ENCODE measurements at places on chromosomes 3 and 15. TPM values are rescaled to one million over a fixed set of nuclear protein-coding genes. Genes with fewer than 3 reads are reported as not detected.

The HESX1 gene
- total RNA-seq = 0.48 TPM

The SYNPR gene
- total RNA-seq = not detected

The TRMT10C gene
- total RNA-seq = 27.2 TPM

GRCh38 chr3:135383301-135383700 lies 582.2 kb upstream of the PPP2R3A start:
- H3K4me1 ChIP-seq = no peaks in the 10 kb centered on the region
- no peak for DNase-seq
- no peak overlapping the region for H3K4me3 ChIP-seq
- no peak overlapping the region for H3K27ac ChIP-seq
- no peaks in the 10 kb centered on the region for H3K36me3 ChIP-seq

DNA sequence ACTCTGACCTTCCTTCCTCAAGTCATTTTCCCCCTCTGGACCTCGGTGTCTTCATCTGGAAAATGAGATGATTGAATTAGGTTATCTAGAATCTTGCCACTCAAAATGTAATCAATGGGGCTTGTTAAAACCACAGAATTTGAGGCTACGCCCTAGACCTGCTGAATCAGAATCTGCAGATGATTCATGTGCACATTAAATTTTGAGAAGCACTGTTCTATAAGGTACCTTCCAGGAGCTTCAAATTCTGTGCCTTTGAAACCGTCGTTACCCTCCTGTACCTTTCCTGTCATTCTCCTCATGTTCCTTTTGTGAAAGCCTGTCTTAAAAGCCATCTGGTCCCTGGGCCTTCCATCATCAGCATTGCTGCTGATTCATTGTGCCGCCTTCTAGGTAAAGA lies 172.4 kb upstream of the TOPAZ1 start:
- H3K27ac ChIP-seq = no peak overlapping the region
- H3K27me3 ChIP-seq = no peaks in the 10 kb centered on the region
- H3K4me1 ChIP-seq = no peaks in the 10 kb centered on the region
- H3K36me3 ChIP-seq = no peaks in the 10 kb centered on the region
- H3K4me3 ChIP-seq = no peak overlapping the region

- H3K36me3 ChIP-seq = no peaks in the 10 kb centered on the region
- H3K27ac ChIP-seq = no peak overlapping the region
- no peak for DNase-seq
- H3K27me3 ChIP-seq = no peaks in the 10 kb centered on the region
- H3K4me3 ChIP-seq = no peak overlapping the region
- no peaks in the 10 kb centered on the region for H3K4me1 ChIP-seq
These were observed 15.4 kb downstream of the APH1B start for GRCh38 chr15:63292771-63293170.

DNA sequence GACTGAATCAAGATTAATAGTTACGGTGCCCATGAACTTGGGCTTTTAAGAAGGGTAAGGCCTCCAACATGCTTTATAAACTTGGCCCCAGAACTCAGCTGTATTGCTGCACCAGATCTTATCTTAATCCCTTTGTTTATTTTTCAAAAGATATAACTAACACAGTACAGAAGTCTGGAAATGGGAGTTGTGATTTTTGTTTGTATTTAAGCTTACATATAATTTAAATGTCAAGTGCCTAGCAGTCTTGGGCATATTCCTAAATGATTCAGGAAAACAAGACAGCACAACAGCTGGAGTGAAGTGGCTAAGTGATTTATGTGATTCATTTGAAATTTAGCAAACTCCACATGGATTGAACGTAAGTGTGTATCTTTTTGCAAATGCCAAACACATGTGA lies 56.2 kb downstream of the NBEAL2 start:
- peak overlapping the region; percentile 22 for H3K27ac ChIP-seq
- no peak for DNase-seq
- no peaks in the 10 kb centered on the region for H3K27me3 ChIP-seq
- H3K4me1 ChIP-seq = no peaks in the 10 kb centered on the region
- no peaks in the 10 kb centered on the region for H3K36me3 ChIP-seq

GRCh38 chr3:174533286-174533685 lies 325.8 kb upstream of the NAALADL2 start:
- no peak for DNase-seq
- no peaks in the 10 kb centered on the region for H3K36me3 ChIP-seq
- H3K4me3 ChIP-seq = no peak overlapping the region
- no peak overlapping the region for H3K27ac ChIP-seq

DNA sequence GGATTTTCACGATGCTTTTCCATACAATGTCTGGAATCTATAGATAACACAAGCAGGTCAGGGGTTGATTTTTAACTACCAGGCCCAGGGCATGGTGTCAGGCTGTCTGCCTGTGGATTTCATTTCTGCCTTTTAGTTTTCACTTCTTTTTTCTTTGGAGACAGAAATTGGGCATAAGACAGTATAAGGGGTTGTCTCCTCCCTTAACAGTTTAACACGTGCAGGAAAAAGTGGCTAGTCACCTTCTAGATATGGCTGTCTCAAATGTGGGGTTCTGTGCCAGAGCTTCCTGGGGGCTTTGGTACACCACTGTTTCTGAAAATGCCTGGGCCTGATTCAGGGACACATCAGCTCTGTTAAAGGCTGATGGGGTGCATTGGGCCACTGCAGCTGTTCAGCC lies 7.4 kb upstream of the ZNF589 start:
- no peaks in the 10 kb centered on the region for H3K4me1 ChIP-seq
- H3K27ac ChIP-seq = no peak overlapping the region
- no peaks in the 10 kb centered on the region for H3K27me3 ChIP-seq

The CASR gene
- not detected for total RNA-seq

GRCh38 chr3:43766672-43767465 lies 76.1 kb downstream of the ABHD5 start:
- no peaks in the 10 kb centered on the region for H3K27me3 ChIP-seq
- H3K36me3 ChIP-seq = no peaks in the 10 kb centered on the region
- no peak overlapping the region for H3K4me3 ChIP-seq

GRCh38 chr3:128498127-128498626 lies 5.2 kb upstream of the GATA2 start:
- no peak overlapping the region for H3K27ac ChIP-seq
- H3K4me3 ChIP-seq = peak overlapping the region; percentile 55
- no peaks in the 10 kb centered on the region for H3K36me3 ChIP-seq

DNA sequence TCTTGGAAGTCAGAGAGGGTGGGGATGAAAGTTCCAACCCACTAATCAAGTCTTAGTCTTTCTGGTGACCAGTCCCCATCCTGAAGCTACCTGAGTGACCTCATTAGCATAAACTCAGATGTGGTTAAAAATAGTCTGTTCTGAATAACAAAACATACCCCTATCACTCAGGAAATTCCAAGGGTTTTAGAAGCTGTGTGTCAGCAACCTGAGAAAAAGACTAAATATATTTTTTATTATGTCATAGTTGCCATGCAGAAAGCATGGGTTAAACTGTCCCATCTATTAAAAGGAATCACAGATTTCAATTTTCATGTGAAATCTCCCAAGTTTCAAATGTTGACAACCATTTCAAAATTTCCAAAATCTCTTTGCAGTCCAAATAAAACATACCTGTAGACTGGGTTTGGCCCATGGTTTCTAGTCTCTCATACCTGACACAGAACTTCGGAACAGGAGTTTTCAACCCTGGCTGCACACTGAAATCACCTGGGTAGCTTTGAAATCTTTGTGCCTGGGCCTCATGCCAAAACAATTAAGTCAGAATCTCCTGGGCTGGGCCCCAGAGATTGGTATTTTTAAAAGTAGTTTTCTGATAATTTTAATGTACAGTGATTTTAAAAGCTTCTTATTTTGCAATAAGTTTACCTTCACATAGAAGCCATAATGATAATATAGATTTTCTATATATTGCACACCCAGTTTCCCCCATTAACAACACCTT lies 476.3 kb downstream of the RBMS3 start:
- H3K4me3 ChIP-seq = no peak overlapping the region
- H3K4me1 ChIP-seq = peaks cover 17% of the 10 kb centered on the region
- H3K27ac ChIP-seq = peak overlapping the region; percentile 54
- H3K36me3 ChIP-seq = no peaks in the 10 kb centered on the region
- H3K27me3 ChIP-seq = no peaks in the 10 kb centered on the region

GRCh38 chr3:26614006-26614685 lies 8.4 kb upstream of the LRRC3B start:
- no peaks in the 10 kb centered on the region for H3K4me1 ChIP-seq
- H3K4me3 ChIP-seq = peak overlapping the region; percentile 25
- H3K27ac ChIP-seq = no peak overlapping the region
- no peaks in the 10 kb centered on the region for H3K36me3 ChIP-seq
- no peaks in the 10 kb centered on the region for H3K27me3 ChIP-seq

DNA sequence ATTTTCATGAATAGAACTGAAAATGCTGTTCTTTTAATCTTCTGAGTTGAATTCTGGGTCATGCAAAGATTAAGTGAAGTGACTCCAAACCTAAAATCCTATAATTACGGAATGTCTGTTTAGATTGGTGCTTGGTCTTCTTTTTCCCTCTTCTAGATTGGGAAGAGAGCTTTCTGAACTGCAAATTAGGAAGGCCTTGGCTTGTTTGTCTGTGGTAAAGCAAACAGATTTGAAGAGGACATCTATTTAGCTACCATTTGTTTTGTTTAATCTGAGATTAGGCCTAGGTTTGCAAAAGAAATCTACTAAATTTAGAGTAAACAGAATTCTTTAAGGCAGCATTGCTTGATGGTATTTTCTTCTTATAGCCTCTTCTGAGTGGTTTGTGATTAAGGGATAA lies 23.5 kb downstream of the PAQR9 start:
- no peak overlapping the region for H3K27ac ChIP-seq
- no peaks in the 10 kb centered on the region for H3K36me3 ChIP-seq
- H3K4me1 ChIP-seq = no peaks in the 10 kb centered on the region
- H3K4me3 ChIP-seq = no peak overlapping the region
- DNase-seq = no peak

DNA sequence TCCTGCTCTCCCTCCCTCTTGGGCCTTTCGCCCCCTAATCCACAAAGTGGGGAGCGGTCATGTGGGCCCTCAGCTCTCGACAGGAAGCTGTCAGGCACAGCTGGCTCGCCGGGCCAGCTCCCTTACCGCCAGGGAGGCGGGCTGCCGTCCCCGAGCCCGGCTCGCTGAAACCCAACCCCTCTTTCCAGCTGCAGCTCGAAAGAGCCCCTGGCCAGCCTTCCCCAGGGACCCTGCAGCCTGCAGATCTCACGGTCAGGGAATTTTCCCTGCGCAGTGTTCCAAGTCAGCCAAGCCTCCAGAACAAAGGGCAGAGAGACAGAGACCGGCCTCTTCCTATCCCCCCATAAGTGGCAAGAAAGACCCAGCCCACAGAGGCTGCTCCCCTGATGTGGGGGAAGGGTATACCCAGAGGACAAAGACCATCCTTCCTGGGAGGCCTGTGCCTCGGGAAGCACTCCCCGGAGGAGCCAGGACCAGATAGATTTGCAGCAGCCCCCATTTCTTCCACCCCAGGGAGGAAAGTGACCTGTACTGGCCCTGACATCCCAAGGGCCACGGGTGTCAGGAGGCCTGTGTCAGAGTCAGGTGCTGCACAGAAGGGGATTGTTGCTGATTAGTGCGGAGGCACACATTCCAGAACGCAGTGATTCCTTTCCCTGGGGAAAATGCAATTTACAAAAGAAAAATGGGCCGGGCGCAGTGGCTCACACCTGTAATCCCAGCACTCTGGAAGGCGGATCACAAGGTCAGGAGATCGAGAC lies 32.6 kb downstream of the MAGEF1 start:
- H3K4me1 ChIP-seq = no peaks in the 10 kb centered on the region
- peak overlapping the region; percentile 27 for H3K4me3 ChIP-seq
- H3K36me3 ChIP-seq = no peaks in the 10 kb centered on the region
- no peak for DNase-seq
- H3K27ac ChIP-seq = no peak overlapping the region

- H3K27me3 ChIP-seq = no peaks in the 10 kb centered on the region
- H3K27ac ChIP-seq = no peak overlapping the region
- H3K4me3 ChIP-seq = no peak overlapping the region
- peaks cover 4% of the 10 kb centered on the region for H3K36me3 ChIP-seq
- no peak for DNase-seq
These were observed 10.4 kb downstream of the THBS1 start for GRCh38 chr15:39591141-39591895.

The CYP8B1 gene
- total RNA-seq = not detected

The TCTA gene
- total RNA-seq = 29.0 TPM

The IL17RB gene
- total RNA-seq = 46.5 TPM

The CDHR4 gene
- not detected for total RNA-seq

GRCh38 chr15:54779271-54779670 lies 417.5 kb downstream of the RSL24D1 start:
- H3K27me3 ChIP-seq = no peaks in the 10 kb centered on the region
- H3K36me3 ChIP-seq = no peaks in the 10 kb centered on the region
- no peak overlapping the region for H3K27ac ChIP-seq
- DNase-seq = no peak

- H3K4me1 ChIP-seq = no peaks in the 10 kb centered on the region
- DNase-seq = no peak
- no peaks in the 10 kb centered on the region for H3K36me3 ChIP-seq
- no peak overlapping the region for H3K27ac ChIP-seq
These were observed 26.4 kb upstream of the TNFAIP8L3 start for GRCh38 chr15:51121118-51121517.

DNA sequence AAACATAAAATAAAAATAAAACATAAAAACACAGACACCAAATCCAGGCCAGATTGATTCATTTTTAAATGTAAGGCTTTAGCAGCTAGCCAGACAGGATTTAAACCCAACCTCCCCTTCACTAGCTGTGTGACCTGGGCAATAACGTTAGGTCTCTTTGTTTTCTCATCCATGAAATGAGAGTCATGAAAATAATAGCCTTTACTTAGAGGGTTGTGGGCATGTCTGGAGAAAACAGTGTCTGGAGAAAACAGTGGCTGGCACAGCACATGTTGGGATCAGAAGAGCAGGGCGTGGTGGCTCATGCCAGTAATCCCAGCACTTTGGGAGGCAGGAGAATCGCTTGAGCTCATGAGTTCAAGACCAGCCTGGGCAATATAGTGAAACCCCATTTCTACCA lies 1.9 kb upstream of the DPPA4 start:
- no peak overlapping the region for H3K27ac ChIP-seq
- no peaks in the 10 kb centered on the region for H3K4me1 ChIP-seq
- no peak overlapping the region for H3K4me3 ChIP-seq
- no peaks in the 10 kb centered on the region for H3K36me3 ChIP-seq

GRCh38 chr3:44125882-44126281 lies 115.8 kb upstream of the TOPAZ1 start:
- H3K4me1 ChIP-seq = no peaks in the 10 kb centered on the region
- H3K27me3 ChIP-seq = no peaks in the 10 kb centered on the region
- DNase-seq = no peak
- no peak overlapping the region for H3K4me3 ChIP-seq
- no peak overlapping the region for H3K27ac ChIP-seq

DNA sequence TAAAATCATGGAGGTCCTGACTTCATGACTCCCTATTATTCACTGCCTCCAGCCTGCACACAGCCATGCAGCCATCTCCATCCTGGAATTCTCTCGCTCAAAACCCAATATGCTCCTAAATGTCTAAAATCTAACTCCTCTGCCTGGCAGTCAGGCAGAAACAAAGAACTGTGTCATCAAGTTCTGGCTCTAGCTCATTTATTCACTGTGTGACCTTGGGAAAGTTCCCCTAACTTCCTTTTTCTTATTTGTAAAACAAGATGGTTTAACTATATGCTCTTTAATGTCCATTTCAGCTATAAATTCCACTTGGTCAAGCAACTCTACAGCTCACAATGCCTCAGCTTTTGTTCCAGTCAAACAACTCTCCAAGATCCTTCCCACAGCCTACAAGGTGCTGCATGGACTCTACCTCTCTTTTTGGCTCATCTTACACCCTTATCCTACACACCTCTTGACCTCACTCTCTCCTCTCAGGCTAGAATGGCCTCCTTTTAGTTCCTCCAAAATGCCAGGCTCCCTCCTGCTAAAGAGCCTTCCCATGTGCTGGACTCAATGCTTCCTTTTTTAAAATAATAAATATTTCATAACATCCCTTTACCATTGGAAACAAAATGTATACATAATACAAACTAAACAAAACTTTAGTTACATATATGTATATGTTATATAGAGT lies 16.4 kb downstream of the PIK3CB start:
- no peaks in the 10 kb centered on the region for H3K27me3 ChIP-seq
- H3K4me1 ChIP-seq = peaks cover 4% of the 10 kb centered on the region
- H3K27ac ChIP-seq = no peak overlapping the region
- no peak overlapping the region for H3K4me3 ChIP-seq
- H3K36me3 ChIP-seq = no peaks in the 10 kb centered on the region

The DUOXA1 gene
- 0.80 TPM for total RNA-seq
